ENCODE measurements at places on chromosomes 6 and 20.

- DNase-seq, result no peak
These were observed 69.6 kb downstream of the HFE start for GRCh38 chr6:26156850-26157250.

DNA sequence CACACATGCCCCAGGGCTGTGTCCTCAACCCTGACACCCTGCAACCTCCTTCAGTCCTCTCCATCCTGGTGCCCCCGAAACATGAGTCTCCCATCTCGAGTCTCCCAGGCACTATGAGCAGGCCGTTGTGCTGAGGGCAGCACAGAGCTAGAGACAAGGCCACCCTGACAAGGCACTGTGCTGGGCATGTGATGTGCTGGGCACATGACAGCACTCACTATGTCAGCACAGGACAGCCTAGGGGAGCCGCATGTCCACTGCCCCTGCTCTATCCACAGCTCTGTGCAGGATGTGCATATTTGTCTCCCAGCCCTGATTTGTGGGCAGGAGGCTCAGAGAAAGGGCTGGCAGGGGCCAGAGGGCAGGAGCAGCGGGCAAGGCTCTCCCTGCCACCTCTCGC is 362.1 kb upstream of the AGPAT4 start:
- DNase-seq, result no peak

DNA sequence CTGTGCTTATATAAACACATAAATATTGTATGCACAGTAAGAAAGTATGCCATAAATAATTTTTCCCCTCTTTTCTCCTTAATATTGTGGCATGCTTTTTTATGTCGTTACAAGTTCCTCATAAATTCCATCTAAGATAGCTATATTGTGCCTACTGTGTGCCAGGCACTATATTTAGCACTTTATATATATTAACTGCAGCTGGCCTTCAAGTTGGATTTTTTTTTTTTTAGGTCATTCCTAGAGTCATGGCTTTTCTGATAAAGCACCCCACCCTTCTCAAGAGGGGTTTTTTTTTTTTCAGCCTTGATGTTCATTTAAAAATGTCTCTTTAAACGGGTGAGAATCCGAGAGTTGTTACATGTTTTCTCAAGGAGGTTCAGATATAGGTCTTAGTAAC is 42.8 kb upstream of the RNF8 start:
- no peak for DNase-seq

DNA sequence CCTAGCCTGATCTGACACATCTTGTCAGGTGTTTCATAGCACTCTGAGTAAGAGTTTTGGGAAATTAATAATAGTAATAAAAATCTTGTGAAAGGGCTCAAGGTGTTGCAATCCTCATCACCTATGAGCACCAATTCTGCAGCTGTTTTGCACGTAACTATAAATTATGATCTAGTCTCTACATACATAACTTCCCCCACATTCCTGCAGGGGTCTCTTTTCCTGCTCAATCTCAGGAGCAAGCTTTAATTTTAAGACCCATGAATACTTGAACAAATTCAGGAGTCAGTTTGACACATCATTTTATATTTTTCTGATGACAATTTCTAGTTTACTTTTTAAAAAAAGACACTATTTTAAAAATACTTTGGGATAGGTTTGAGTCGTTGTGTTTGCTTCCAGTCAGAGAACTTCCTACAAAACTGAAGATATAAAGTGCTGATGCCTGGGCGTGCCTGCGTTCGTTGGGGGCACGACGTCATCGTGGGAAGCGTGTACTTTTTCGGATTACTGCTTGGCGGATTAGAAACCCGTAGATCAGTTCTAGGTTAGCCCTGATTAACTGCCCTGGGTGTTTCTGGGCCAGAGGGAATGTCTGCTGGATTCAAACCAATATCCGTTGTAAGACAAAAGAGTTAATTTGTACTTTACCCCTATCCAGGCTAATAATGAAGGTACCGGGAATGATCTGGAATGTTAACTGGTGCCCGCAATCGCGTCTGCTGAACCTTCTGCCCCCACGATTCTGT is 1.0 kb upstream of the E2F3 start:
- DNase-seq, result no peak

DNA sequence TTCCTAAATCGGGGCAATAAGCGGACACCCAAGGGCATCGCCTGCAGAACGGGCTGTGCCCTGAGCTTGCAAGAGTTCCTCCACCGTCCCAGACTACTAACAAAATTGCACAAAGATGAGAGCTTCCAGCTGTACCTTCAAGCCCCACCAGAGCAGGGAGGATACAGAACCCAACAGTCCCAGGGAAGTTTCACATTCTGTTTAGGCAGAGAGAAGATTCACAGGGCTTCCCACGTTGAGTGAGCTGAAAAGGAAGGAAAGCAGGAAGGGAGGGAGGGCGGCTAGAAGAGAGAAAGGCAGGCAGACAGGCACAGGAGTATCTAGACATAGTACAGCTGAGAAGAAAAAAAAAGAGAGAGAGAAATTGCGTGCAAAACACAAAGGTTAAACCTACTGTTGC is 112.6 kb upstream of the AFDN start:
- no peak for DNase-seq

- no peak for DNase-seq
These were observed 83.6 kb downstream of the SCAND1 start for GRCh38 chr20:35870541-35871258.

Measured in occipital lobe (tissue), 3 donors.